Stimulated activated CD4-positive, alpha-beta T cell treated with anti-CD3 and anti-CD28 coated beads, Interleukin-15, amount 100 ng/mL, for 24 hours (primary cell): ENCODE measurements at places on chromosomes 4 and X.

DNA sequence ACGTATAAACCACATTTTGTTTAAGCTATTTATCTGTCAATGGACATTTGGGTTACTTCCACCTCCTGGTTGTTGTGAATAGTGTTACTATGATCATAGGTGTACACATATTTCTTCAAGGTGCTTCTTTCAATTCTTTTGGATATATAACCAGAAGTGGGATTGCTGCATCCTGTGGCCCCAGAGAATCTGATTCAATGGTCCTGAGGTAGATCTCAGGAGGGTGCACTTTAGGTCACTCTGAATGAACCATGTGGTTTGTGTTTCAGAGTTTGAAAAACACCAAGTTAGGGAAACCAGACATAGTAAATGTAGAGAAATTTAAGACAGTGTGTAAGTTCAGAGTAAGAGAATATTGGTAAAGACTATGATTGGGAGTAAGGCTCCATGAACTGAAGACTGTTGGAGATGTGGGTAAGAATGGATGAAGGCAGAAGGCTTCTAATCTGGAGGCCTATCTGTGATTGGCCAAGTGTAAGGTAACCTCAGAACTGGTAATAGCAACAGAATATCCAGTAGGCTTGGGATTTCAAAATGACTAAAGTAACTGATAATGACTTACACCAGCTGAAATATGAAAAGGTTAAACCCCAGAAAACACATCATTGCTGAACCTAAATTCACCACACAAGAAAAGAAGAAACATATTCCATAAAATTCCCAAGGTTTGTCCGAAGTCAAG lies 236.9 kb downstream of the CAMK2D start:
- DNase-seq: no peak

DNA sequence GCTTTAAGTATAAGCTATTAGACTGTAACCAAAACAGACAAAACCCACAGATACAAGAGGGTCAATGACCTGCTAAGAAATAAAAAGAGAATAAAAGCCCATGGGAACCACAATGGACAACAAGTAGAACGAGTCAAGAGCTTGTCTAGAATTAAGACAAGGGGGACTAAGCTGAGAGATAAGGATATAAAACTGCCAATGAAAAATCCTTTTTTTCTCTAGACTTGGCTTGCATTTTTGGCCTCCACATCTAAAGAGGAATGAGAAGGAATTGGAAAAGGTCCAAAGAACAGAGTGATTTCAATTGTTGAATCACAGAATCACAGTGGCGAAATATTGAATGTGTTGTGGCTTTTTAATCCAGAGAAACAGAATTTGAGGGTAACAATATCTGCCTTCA lies 135.7 kb downstream of the QDPR start:
- no peak for DNase-seq

- no peak for DNase-seq
Measured at GRCh38 chrX:101764538-101764937, 104.9 kb upstream of the ARMCX2 start.

DNA sequence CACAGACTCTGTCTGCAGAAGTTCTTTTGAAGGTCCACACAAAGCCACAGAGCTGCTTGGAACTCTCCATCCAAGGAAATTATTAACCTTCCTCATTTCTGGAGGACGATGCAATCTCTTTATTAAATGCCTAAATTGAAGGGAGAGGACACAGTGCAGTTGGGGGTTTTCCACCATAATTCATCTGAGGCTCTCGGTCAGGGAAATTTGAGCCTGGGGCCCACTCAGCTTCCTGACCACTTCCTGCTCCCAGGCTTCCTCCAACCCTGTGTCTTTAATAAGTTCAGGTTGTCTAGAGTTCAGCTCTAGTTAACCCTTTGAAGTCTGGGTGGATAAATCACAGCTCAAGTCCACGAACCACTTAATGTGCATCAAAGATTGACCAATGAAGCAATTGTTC lies 58.5 kb downstream of the PRPS1 start:
- no peak for DNase-seq

- DNase-seq: no peak
Measured at GRCh38 chrX:13360146-13360545, 40.3 kb upstream of the ATXN3L start.

- DNase-seq: peak; percentile 73
Measured at GRCh38 chr4:1723131-1723801, 1.9 kb downstream of the TACC3 start.

DNA sequence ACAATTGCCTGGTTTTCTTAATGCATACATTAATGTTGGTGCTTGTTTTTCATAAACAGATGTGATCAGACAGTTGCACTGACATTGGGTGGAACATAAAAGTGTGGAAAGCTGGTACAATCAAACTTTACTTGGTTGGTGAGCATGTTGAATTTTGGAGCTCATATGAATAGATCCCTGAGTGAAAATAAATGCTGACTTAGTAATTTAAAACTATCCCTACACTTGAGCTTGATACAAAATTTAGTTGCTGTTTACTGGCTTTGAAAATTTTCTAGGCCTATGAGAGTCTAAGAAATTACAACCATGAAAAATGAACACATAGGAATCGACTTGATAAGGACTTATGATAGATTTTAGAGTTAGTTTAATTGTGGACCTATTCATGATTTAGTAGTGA lies 551.8 kb upstream of the PABPC4L start:
- no peak for DNase-seq

GRCh38 chr4:174717828-174718227 lies 111.2 kb downstream of the GLRA3 start:
- DNase-seq: no peak

GRCh38 chr4:145178740-145179280 lies 1.6 kb downstream of the OTUD4 start:
- DNase-seq: peak; percentile 32

DNA sequence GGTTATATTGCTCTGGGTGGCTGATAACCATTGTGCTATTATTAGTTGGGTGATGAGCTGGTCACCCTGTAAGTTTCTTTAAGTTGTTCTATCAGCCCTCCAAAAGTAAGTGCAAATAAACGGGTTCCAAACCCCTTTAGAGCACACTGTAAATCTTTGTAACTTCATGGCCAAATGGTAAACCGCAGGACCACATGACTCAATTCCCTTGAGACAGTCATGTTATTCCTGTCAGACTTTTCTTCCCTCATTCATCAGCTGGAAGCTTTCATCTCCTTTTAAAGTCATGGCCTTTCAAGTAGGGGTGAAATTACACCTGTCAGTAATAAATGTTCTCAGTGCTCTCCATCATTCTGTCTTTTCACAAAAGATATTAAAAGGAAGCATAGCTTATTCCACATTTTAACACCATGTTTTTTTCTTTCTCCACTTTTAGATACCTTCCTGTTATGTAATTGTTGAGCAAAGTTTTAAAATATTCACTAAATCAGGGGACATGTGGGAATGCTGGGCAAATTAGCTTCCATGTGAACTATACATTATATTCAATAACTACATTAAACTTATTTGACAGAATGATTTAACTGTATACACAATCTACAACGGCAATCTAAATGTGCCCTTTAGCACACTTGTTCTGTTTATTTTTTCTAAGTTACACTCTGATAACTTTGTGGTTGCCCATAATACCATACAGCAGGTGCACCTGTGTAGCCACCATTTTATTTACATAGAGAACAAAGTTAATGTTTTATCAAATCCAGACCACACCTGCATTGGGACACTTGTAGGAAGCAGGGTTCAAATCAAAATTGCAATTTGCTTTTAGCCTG lies 275.5 kb downstream of the CFAP299 start:
- DNase-seq: no peak

- no peak for DNase-seq
Measured at GRCh38 chrX:101040197-101040596, 11.7 kb downstream of the TRMT2B start.

DNA sequence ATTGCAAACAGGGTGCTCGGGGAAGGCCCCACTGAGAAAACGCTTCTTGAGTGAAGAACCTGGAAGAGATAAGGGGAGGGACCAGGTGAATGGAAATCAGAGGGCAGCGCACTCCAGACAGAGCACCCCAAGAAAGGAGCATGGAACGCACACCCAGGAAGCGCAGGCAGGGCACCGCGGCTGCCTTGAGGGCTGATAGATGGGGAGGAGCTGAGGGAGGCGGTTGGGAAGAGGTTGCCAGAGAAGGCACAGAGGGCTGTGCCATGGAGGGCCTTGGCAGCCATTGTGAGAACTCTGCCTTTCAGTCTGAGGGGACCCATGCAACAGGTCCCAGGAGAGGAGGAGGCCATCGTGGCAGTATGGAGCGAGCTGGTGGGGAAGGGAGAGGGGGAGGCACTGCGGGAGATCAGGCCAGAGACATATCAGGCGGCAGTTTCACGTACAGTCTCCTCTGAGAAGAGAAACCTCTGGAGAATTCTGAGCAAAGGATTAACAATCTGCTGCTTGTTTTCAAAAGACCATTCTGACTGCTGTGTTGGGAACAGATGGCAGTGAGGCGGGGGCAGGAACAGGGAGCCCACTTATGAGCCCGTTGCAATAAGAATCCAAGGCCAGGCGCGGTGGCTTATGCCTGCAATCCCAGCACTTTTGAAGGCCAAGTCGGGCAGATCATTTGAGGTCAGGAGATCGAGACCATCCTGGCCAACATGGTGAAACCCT lies 83.7 kb downstream of the PCYT1B start:
- DNase-seq: no peak

GRCh38 chr4:118909173-118909956 lies 20.7 kb downstream of the SYNPO2 start:
- no peak for DNase-seq

- DNase-seq: no peak
Measured at GRCh38 chrX:55783723-55784122, 66.2 kb downstream of the RRAGB start.

DNA sequence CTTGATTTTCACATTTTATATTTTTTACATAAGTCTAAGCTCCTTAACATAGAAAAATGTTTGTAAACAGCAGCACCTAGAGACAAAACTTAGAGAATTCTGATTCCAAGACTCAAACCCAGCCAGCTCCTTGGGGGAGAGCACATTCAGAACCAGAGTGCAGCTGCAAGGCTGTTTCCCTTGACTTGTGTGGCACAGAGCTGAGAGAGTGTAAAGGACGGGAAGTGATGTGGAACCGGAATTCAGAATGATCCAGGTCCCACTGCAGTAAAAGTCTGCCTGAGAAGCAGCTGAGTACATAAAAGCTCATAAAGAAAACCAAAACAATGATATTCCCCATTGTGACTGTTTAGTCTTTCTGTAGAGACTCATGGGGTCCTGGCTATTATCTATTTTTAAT lies 713.8 kb downstream of the RAB28 start:
- no peak for DNase-seq

DNA sequence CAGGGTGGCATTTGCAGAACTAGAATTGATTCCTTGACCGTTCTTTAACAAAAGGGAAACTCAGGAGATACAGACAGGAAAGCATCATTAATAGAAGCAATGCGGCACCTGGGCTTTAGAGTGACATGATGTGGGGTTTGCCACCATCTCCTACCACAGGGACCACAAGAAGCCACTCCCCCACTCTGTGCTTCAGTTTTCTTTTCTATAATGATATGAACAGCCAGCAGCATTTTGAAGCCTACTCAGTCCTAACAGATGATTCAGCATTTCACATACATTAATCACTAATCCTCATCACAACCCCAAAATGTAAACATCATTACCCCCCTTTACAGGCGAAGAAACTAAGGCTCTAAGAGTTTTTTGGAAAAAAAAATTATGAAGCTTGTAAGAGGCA lies 22.9 kb downstream of the CCDC149 start:
- no peak for DNase-seq

DNA sequence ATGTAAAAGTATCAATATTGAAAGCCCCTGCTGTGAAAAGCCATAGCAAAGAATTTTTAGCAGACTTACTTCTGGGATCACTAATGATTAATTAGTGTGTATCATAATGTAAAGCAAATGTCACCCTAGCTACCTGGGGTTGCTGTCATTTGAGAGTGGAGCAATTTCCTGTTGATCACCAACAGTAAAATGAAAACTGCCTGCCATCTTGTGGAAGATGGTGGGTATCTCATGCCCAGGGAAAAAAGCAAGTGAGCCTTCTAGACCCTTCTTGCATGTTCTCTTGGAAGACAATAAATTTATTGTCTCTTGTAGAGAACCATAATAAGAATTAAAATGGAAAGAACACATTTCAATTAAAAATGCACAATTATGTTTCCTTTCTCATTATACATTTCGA lies 360.2 kb downstream of the ZIC3 start:
- no peak for DNase-seq

DNA sequence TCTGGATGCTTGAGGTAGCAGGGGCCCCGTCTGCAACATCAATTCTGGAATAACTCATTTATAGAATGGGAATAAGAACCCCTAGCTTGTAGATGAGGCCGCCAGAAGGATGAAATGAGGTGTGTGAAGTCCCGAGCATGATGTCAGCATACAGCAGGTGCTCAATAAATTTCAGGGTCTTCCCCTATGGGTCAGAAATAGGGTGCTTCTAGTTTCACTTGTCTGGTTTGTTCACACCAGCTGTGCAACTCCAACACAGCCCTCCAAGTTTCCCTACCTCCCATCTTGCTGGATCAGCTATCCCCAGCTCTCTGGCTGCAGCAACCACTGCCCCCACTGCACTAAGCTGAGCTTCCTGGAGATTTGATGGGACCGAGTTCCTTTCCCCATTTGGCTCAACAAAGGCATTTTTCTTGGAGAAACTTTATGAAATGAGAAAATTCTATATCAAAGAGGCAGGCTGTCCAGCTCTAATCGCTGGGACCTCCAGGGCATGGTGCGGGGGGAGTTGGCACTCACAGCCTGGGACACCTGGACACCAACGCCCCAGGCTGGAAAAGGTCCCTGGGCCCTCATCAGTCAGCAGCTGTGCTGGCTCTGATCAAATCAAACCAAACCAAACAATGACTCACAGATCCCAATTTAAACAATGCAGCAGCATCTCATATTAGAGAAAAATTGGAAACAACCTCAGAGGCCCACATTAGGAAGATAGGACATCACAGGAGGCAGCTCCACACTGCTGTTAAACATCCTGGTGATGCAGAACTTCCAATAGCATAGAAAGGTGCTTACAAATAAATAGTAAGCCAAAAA lies 13.3 kb downstream of the SLC2A9 start:
- DNase-seq: no peak

GRCh38 chrX:136246201-136246600 lies 5.0 kb downstream of the MAP7D3 start:
- no peak for DNase-seq

- peak; percentile 82 for DNase-seq
Measured at GRCh38 chr4:146243141-146243882, 29.0 kb downstream of the REELD1 start.

GRCh38 chr4:125975861-125976397 lies 661.2 kb downstream of the FAT4 start:
- no peak for DNase-seq

- DNase-seq: no peak
Measured at GRCh38 chr4:40840255-40840984, 90.7 kb downstream of the NSUN7 start.

DNA sequence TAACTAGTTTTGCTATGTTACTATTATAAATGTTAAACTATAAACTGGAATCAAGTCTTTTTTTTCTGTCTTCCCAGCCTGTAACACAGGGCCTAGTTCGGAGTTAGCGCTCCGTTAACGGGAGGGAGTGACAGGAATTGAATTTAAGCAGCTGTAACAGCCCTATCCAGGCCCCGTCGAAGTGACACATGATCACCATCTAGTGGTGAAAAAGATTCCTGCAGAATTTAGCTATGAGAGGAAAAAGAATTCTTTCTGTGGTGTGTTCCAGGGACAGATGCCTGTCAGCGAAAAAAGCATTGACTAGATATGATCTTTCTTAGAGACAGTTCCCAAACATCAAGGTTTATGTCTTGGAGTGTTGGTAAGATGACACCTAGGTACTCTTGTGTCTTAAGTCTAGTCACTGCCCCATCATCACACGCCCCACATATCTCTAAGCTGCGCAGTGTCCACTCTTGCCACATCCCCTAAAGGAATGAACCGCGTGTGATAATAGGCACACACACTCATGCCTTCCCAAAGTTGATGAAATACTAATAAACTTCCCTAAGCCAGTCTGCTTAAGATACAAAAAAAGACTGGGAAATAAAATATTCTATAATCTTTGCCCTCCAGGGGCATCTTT lies 2.1 kb downstream of the GAB3 start:
- peak; percentile 49 for DNase-seq
